ENCODE measurements at places on chromosomes 13 and 19. TPM values are rescaled to one million over a fixed set of nuclear protein-coding genes. Genes with fewer than 3 reads are reported as not detected.
A peak's percentile ranks its signal among the peaks of the same experiment; 100 is the strongest.

KLK14 gene
- total RNA-seq = 0.31 TPM

GRCh38 chr13:49265822-49266221 lies 18.1 kb downstream of the CDADC1 start:
- H3K27me3 ChIP-seq = no peaks in the 10 kb centered on the region
- DNase-seq = no peak
- no peak overlapping the region for H3K27ac ChIP-seq
- H3K4me1 ChIP-seq = no peaks in the 10 kb centered on the region
- no peak overlapping the region for H3K4me3 ChIP-seq

CLEC4M gene
- not detected for total RNA-seq

GRCh38 chr13:39818953-39819352 lies 163.5 kb downstream of the COG6 start:
- H3K27me3 ChIP-seq = no peaks in the 10 kb centered on the region
- no peak overlapping the region for H3K4me3 ChIP-seq
- H3K36me3 ChIP-seq = no peaks in the 10 kb centered on the region

DNA sequence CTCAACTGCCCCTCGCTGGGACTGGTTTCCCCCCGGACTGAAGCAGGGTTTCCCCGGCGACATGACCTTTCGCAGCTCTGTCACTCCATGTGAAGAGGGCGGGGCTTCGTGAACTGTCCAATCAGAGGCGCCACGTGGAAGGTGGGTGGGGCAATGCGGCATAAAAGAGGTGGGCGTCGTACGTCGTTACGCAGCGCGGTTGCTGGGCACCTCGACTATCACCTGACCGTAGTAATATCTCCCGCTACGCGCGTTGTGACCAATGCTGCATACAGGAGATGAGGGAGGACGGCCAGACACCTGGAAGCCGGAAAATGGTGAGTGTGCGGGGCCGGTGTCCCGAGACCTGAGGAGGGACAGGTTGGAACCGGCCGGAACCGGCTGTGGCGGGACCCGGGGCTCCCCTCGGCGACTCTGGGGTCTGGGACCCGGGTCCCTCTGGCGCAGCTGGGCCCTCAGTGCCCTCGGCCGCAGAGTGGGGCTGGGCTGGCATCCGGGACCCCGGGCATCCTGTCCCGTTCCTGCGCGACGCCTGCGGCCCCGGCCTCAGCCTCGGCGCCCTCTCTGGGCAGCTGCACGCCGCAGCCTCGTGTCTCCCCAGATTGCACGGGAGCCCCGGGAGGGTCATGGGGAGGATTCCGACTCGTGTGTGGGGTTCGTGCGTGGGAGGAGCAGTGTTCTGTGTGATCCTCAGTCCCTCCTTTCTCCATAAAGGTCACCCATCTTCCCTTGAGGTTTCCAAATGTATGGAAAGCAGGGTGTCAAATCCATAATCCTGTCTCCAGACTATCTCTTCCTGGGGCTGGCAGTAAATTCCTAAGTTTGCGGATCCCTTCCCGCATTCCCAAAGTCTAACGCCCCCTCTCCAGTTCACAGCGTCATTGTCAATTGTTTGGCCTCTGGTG lies 32.2 kb downstream of the ZNF136 start:
- no peak overlapping the region for H3K27ac ChIP-seq

GRCh38 chr13:73900591-73900990 lies 233.6 kb downstream of the KLF12 start:
- H3K36me3 ChIP-seq = no peaks in the 10 kb centered on the region
- no peak for DNase-seq
- H3K4me3 ChIP-seq = no peak overlapping the region
- H3K4me1 ChIP-seq = no peaks in the 10 kb centered on the region

GRCh38 chr13:40490086-40490758 lies 176.2 kb downstream of the FOXO1 start:
- no peaks in the 10 kb centered on the region for H3K27me3 ChIP-seq
- no peak overlapping the region for H3K27ac ChIP-seq
- no peaks in the 10 kb centered on the region for H3K36me3 ChIP-seq

TINCR gene
- 0.28 TPM for total RNA-seq

FGF22 gene
- 0.20 TPM for total RNA-seq

DNA sequence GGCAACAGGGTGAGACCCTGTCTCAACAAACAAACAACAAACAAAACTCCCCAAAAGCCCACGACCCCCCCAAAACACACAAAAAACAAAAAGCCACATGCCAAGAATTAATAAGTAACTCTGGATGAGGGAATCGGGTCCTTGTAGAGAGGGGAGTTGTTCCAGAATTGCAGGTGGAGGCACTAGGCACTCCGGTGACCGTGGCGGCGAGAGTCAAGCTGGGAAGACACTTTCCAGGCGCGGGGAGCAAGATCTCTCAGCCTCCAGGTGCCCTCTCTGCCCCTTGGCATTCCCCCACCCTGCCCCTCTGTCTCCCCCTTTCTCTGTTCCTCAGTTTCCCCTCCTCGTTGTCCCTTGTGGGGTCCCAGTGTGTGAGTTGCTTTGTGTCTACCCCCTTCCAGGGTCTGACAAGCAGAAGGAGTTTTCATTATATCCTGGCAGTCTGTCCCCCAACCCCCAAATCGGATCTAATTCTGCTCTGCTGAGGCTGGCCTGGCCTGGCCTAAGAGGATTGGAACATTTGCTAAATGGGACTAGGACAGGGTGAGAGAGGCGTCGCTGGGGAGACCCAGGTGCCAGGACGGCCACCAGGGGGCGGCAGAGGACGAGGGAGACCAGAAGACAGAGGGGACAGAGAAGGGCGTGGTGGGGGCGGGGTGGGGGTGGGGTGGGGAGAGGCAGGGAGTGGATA lies 8.3 kb upstream of the CRX start:
- H3K27ac ChIP-seq = no peak overlapping the region
- DNase-seq = peak; percentile 51
- no peak overlapping the region for H3K4me3 ChIP-seq

DNA sequence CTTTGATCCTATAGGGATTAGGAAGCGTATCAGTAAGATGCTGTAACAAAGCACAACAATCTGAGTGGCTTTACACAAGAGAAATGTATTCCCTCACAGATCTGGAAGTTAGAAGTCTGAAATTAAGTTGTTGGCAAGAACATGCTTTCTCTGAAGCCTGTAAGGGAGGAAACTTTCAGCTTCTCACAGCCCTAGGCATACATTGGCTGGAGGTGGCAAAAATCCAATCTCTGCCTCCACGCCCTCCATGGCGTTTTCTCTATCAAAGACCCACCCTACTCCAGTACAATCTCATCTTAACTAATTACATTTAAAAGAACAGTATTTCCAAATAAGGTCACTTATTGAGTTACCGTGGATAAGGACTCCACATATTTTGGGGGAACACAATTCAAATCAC lies 211.9 kb downstream of the TDRD3 start:
- H3K27me3 ChIP-seq = no peaks in the 10 kb centered on the region
- H3K27ac ChIP-seq = no peak overlapping the region
- no peak overlapping the region for H3K4me3 ChIP-seq

DNA sequence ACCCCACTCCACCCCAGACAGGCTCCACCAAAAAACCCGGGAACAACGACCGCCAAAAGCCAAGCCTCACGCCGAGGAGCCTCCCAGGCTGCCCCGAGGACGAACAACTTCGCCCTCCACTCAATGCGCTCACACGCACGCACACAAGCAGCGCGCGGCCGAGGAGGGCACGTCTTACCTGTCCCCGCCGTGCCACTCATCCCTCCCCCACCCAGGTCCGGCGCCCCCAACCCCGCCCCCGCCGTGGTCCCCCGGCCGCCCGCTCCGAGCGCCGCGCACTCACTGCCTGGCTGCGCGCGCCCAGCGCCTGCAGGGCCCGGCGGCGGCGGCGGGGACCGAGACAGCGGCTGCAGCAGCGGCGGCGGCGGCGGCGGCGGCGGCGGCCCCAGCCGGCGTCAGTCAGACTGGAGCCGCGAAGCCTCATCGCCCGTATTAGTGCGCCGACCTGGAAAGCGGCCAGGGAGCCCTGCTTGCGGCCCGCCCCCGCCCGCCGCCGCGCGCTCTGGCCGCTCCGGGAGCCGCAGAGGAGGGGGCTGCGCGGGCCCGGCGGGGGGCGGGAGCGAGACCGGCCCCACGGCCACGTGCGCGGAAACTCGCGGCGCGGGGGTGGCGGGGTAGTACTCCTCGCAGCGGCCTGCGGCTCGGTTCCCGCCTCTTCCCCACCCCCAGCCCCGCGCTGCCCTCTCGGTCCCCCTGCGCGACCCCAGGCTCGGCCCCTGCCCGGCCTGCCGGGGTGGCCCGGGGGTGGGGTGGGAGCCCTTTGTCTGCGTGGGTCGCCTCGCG lies at the start of gene SMAD9:
TSS of gene SMAD9 (minus strand) at position 406 of the 783 bp plus-strand sequence. CDS start 40,549 bp downstream, outside the sequence.
- H3K27ac ChIP-seq = no peak within 1 kb of the TSS
- no peaks in the 10 kb centered on the region for H3K36me3 ChIP-seq
- DNase-seq = no peak
- H3K4me3 ChIP-seq = no peak within 1 kb of the TSS

- H3K27me3 ChIP-seq = no peaks in the 10 kb centered on the region
- H3K36me3 ChIP-seq = no peaks in the 10 kb centered on the region
- H3K4me3 ChIP-seq = no peak overlapping the region
- H3K27ac ChIP-seq = no peak overlapping the region
- DNase-seq = no peak
Measured at GRCh38 chr13:113166681-113167080, 8.2 kb downstream of the PROZ start.

GRCh38 chr19:15423130-15423529 lies 4.3 kb upstream of the AKAP8L start:
- no peak for DNase-seq
- H3K27ac ChIP-seq = no peak overlapping the region
- H3K4me1 ChIP-seq = peaks cover 8% of the 10 kb centered on the region
- peaks cover 22% of the 10 kb centered on the region for H3K36me3 ChIP-seq

GRCh38 chr13:89748716-89749115 lies 1598.8 kb upstream of the MIR17HG start:
- no peaks in the 10 kb centered on the region for H3K27me3 ChIP-seq
- no peaks in the 10 kb centered on the region for H3K4me1 ChIP-seq
- no peaks in the 10 kb centered on the region for H3K36me3 ChIP-seq
- DNase-seq = no peak

- H3K27ac ChIP-seq = no peak overlapping the region
- H3K36me3 ChIP-seq = no peaks in the 10 kb centered on the region
- peaks cover 29% of the 10 kb centered on the region for H3K27me3 ChIP-seq
- peaks cover 4% of the 10 kb centered on the region for H3K4me1 ChIP-seq
- DNase-seq = no peak
- H3K4me3 ChIP-seq = no peak overlapping the region
Measured at GRCh38 chr13:27977476-27978300, 8.6 kb upstream of the CDX2 start.

GRCh38 chr13:24063281-24063877 lies 97.1 kb upstream of the SPATA13 start:
- H3K27ac ChIP-seq = no peak overlapping the region
- H3K36me3 ChIP-seq = no peaks in the 10 kb centered on the region
- no peaks in the 10 kb centered on the region for H3K4me1 ChIP-seq
- DNase-seq = no peak

DNA sequence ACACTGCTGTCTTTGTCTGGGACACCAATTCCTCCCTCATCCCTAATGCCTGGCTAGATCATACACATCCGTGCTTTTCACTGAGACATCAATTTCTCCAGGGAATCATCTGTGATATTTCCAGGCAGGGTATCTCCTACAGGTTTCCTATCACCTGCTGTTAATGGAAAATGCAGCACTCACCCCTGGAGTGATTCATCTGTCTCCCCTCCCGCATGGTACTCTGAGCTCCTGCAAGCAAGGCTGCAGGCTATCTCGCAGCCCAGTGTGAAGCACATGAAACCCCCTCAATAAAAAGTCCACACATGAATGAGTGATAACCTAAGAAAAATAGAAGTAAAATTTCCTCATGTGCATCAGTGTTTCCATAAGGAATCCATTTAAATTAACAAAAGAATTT lies 38.5 kb downstream of the SERTM1 start:
- H3K4me1 ChIP-seq = no peaks in the 10 kb centered on the region
- H3K27me3 ChIP-seq = no peaks in the 10 kb centered on the region
- no peaks in the 10 kb centered on the region for H3K36me3 ChIP-seq
- no peak overlapping the region for H3K27ac ChIP-seq

DNA sequence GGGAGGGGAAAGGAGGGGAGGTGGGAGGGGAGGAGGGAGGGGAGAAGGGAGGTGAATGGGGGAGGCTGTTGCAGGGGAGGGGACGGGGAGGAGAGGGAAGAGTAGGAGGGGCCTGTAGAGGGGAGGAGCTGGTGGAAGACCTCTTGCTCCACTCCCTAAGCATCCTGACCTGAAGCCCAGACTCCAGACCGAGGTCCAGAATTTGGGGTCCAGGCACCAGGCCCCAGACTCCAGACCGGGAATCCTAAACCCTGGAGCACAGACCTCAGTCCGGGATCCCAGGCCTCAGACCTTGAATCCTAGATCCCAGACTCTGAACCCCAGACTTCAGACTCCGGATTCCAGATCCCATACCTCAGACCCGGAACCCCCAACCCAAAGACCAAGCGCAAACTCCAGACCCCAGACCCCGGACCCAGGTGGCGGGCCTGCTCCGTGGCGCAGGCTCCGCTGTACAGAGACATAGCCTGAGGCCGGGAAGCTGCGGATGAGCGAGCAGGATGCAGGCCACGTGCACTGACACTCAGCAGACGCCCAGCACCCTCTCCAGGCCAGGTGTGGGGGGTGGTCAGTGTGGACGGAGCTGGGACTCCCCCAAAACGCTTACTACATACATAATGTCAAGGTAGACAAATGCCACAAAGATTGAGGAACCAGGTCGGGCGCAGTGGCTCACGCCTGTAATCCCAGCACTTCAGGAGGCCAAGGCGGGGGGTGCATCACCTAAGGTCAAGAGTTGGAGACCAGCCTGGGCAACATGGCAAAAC lies 710 bp upstream of the BTBD2 start:
- no peaks in the 10 kb centered on the region for H3K27me3 ChIP-seq
- H3K36me3 ChIP-seq = no peaks in the 10 kb centered on the region
- H3K27ac ChIP-seq = no peak overlapping the region
- no peak overlapping the region for H3K4me3 ChIP-seq
- DNase-seq = peak; percentile 52

DNA sequence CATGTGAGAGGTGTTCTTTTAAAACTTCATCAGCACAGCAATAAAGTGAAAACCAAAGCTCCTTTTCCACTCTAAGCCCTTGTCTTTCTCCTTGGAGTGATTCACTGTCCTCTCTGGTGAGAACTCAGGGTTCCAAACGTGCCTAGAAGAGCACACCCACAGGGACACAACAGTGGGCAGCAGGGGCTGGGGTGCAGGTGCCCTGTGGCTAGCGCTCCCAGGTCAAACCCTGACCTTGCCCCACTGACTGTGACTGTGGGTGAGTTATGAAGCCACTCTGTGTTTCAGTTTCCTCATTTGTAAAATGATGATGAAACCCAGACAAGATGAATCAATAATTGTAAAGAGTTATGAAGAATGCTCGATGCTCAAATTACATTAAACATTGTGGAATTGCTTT lies 37.6 kb upstream of the IGFL1 start:
- no peak overlapping the region for H3K27ac ChIP-seq
- H3K4me1 ChIP-seq = no peaks in the 10 kb centered on the region
- no peak for DNase-seq
- H3K27me3 ChIP-seq = peaks cover 10% of the 10 kb centered on the region
- no peaks in the 10 kb centered on the region for H3K36me3 ChIP-seq

All from CD8-positive, alpha-beta memory T cell (primary cell).